Cortex of kidney (tissue), 1 donor: ENCODE measurements at places on chromosomes 6 and 20.

GRCh38 chr6:156720691-156721685 is 56.2 kb upstream of the ARID1B start:
- no peak for DNase-seq

- no peak for DNase-seq
Observed at GRCh38 chr20:11352041-11352440, 565.7 kb upstream of the BTBD3 start.

GRCh38 chr6:144931172-144932035 is 646.3 kb downstream of the UTRN start:
- DNase-seq, result no peak

DNA sequence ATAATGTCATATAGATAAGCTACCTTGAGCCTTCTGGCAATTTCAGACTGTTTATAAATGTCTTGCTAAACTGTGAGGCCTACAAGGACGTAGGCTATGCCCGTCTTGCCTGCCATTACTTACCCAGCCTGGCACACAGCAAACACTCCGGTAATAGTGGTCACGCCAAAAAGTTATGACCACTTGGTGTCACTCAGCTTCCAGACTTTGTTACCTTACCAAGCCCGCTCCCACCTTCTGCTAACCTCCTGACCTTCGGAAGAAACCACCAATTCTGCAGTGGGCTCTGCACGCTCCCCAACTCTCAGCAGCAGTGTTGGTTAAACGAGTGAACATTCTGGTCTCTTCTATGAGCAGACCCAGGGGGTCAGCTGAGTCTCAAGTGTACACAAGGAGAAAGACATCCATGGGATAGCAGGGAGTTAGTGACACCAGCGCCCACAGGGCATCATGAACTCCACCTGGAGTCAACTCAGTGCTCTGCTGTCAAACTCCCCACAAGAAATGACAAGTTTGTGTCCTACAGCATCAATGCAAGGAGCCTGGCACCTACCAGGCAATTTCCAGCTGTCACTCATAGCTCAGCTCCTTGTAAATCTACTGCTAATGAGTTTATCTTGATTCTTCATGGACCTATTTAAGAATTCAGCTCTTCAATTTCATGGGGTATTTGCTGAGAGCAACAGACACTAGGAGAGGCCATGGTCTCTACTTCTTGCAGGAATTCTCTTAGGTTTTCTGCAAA is 119.9 kb downstream of the TTLL2 start:
- no peak for DNase-seq

DNA sequence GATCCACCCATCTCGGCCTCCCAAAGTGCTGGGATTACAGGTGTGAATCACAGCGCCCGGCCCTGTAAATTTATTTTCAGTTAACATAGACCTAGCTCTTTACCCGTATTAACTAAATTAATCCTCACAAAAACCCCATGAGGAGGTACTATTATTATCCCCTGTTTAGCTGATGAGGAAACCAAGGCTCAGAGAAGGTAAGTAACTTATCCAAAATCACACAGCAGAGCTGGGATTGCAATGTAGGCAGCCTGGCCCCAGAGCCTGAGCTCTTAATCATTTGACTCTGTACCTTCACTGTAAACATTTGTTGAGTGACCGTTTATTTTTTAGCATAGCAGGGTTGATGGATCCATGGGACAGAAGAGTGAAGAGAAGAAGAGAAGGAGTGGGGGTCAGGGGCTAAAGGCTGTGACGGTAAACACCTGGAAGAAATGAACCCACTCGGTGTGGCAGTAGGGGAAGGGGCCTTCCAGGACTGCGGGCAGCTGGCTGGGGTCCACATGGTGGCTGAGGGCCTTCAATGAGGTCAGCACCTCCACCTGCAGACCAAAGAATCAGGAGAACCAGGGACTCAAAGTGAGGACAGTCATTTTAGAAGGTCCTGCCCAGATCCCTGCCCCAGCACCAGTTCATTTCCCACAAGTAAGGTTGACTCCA is 35.2 kb downstream of the KIAA1755 start:
- DNase-seq, result no peak

GRCh38 chr6:35442693-35443092 is 9.4 kb upstream of the FANCE start:
- DNase-seq, result no peak

GRCh38 chr6:146890644-146891434 is 292.1 kb downstream of the ADGB start:
- no peak for DNase-seq

DNA sequence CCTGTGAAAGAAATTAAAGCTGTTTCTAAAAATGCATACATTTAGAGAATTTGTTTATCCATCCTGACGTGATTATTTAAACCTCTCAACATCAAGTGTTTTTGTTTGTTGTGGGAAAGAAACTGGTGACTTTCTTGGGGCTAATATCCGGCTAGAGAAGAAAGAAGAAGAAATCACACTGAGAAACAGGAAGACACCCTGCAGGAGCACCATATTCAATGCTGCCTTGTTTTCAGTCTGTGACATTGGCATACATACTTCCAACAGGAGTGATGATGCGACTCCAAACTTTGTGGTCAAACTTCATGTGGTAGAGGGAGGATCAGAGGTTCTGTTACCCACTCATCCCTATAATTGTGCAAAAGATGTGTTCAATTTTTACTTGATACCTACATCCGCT is 997.6 kb upstream of the CITED2 start:
- no peak for DNase-seq

DNA sequence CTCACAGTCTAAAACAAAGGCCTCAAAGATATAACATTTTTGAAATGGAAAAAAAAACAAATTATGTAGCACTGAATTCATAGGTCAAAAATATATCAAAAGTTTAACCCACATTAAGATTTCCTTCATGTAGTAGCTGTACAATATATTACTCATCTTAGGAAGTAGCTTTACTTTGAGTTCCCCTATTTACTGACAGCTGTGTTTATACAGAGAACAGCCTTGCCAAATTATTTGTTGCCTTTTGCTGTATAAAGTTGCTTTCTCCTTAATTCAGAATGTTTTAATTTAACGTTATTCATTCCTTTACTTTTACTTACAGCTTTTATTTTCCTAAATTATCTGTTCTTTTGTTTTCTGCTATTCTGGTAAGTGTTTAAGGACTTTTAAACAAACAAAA is 181.0 kb downstream of the COL12A1 start:
- DNase-seq, result no peak

DNA sequence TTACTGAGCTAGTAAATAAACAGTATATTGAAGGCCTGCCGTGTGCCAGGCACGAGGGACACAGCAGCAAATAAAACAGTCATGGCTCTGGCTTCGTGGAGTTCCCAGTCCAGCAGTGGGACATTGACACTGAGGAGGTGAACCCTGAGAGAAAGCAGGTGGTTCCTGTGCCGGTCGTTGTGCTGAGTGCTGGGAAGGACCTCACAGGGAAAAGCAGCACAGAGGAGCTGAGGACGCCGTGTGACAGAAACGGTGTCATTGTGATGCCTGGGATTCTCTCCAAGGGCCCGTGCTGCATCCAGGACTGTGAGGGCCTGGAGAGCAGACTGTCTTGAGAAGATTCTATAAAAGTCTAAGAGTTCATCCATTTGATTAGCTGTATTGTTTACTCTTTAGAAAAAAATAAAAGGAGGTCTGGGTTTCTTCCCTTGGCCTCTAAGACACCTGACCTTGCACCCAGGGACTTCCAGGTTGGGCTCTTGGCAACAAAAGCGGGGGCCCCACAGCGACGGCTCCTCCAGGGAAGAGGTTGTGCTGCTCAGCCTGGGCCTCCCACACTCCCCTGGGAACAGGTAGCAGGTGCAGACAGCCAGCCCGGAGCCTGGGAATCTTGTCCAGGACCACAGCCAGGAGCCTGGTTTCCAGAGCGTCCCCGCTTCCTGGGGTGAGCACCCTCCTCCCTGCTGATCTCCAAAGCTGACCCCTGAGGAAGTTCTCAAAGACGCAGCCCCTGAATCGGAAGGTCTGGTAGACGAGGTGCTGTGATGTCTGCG is 251.2 kb upstream of the PMEPA1 start:
- DNase-seq, result no peak

DNA sequence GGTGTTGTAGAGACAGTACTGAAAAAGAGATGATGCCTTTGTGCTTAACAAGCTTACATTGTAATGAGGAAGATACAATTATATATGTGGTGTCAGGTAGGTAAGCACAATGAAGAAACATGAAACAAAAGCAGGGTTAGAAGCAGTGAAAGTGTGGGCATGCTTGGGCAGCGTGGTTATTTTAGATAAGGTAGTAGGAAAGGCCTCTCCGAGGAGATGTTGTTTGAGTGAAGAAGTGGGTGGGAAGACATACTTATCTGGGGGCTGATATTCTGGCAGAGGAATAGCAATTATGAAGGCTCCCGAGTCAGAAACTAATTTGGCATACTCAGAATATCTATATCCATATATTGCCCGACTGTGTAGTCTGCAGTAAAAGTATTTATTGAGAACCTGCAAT is 4.7 kb downstream of the CDKAL1 start:
- no peak for DNase-seq

DNA sequence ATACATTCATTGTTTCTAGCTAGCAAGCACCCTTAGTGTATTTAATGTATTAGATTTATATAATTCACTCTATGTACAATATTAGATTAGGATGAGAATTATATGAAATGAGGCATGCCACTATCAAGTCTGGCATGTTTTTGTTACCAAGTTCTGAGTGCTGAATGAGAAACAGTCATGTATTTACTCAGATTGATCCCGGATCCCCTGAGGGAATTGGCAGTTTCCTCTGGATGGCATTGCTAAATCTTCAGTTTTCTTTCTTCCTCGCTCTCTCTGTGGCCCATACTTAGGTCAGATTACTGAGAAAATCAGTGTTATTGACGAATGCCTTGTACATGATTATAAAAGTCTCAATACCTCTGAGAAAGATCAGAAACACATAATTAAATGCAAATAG is 66.6 kb downstream of the CDKAL1 start:
- no peak for DNase-seq

GRCh38 chr20:1383623-1384404 is 9.0 kb downstream of the FKBP1A start:
- DNase-seq, result no peak

- no peak for DNase-seq
Observed at GRCh38 chr6:41715795-41716515, 19.5 kb downstream of the TFEB start.

- no peak for DNase-seq
Observed at GRCh38 chr20:59371431-59371830, 71.0 kb downstream of the EDN3 start.

- no peak for DNase-seq
Observed at GRCh38 chr20:2846698-2847097, 6.2 kb downstream of the VPS16 start.

GRCh38 chr20:59131551-59132285 is 31.9 kb upstream of the ZNF831 start:
- DNase-seq, result no peak

DNA sequence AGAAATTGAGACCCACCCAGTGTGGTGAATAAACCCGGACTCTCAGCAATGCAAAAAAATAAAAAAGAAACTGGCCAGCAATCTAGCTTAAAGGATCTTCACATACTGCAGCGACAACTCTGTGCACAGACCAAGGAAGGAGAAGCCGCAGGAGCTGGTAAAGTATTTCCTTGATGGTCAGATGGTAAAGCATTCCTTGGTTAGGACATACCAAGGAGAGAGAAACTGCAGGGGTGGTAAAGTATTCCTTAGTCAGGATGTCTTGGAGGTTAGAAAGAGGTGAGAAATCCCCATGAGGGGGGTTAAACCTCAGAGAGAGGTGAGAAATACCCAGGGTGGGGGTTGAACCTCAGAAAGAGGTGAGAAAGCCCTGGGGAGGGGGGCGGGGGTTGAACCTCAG is 86.8 kb downstream of the PLG start:
- DNase-seq, result no peak

DNA sequence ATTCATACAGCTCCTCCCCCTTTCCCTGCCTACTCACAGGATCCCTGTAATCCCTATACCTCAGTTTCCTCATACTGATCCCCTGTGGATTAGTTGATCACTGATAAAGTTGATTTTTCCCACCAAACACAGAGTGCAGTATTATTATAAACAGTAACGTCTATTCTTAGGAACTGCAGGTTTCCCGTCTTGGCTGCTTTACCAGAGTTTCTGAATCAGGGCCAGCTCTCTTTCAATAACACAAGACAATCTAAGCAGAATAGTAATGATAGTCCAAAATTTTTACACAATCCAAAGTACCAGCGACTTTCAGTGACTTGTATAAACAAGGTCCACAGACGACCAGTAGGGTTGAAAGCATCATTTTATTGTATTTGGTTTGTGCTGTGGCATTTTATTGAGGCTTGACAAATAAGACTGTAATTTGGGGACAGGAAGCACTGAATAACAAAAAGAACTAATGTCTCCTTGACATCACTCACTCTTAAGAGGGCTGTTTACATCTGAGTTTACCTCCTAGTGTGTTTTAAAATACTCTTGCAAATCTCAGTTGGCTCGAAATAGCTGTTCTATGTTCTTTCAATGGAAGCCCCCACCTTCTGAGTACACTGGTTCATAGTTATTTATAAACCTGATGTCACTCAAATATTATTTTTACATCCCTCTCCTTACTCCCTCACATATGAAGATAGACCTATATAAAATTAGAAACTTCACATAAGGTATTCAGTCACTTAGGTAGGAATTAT is 6.1 kb upstream of the JARID2 start:
- DNase-seq, result no peak

DNA sequence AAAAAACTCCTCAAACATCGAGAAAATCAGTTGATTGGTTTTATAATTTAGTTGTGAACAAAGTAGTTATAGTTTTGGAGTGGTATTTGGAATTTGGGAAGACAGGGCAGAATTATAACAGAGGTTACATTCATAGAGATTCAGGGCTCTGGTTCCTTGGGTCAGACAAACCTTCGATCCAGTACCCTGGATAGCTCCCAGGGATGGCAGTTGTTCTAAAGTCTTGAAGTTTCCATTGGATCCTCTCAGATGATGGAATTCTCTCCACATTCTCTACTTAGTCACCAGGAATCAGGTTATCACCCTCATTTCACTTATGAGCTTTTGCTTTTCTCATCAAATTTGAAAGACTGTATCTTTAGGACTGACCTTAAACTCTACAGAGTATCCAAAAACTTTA is 285.1 kb downstream of the CENPW start:
- no peak for DNase-seq

GRCh38 chr6:128504003-128504654 is 16.3 kb downstream of the PTPRK start:
- DNase-seq, result no peak

- DNase-seq, result no peak
Observed at GRCh38 chr6:1024587-1024986, 287.3 kb upstream of the FOXQ1 start.

DNA sequence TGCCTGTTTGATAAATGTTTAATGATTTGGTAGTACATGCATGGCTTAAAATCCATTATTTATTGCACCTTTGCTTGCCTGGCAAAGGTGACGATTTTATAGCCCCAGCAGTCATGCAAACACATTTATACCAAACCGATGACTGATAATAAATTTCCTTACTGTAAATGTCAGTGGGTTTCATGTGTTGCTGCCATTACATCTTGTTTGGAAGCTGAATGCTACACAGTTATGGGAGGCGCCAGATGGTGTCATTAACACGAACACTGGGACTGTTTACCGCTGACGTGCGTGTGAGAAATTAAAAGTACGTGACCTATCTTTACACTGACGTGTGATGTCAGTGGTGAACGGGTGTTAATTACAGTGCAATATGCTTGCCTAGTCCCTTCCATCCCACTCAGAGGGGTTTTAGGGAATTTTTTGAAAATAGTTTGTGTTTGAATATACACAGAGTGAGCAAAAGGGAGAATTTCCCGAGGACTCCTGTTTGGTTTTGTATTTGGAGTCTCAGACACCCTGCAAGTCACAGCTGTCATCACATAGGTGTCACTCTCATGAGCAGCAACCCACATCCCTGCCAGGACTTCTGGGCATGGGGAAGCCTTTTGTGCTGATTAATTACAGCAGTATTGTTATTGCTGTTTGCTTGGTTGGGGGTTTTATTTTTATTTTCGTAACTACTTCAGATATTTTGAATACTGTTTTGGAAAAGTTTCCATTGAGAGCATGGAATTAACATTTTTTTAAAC is 151.8 kb upstream of the INSM1 start:
- DNase-seq, result no peak
